ENCODE measurements at places on chromosomes 1 and 21.

- no peak for DNase-seq
Observed at GRCh38 chr1:12798911-12799310, 7.7 kb downstream of the PRAMEF1 start.

DNA sequence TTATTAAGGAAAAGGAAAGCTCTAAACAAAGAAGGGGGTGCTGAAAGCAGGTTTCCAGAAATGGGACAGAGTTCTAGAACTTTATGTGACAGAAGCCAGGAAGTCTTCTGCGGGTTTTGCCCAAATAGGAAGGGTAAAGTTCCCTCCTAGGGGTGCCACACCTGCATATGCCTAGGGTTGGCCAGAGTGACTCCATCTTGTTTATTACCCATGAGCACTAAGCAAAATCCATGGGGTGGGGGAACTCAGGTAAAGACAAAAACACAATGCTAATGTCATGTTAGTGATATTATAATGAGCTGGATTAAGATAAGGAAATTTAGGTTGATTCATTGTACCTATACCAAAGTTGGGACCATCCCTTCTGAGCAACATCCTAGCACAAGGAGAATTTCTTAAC, 1132.7 kb downstream of the KCNT2 start:
- DNase-seq: no peak

DNA sequence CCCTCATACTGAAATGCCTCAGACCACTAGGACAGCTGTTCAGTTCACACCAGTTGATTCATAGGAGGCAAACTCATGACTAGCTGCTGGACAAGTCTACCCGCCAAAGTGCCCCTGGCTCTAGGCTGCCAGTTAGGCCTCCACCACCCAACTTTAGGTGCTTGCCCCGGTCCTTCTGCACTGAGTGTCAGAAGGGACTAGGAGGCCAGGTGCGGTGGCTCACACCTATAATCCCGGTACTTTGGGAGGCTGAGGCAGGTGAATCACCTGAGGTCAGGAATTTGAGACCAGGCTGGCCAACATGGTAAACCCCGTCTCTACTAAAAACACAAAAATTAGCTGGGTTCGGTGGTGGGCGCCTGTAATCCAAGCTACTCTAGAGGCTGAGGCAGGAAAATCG, 18.9 kb downstream of the LY9 start:
- no peak for DNase-seq

GRCh38 chr1:103198076-103198475, 89.8 kb upstream of the COL11A1 start:
- DNase-seq: no peak

- no peak for DNase-seq
Observed at GRCh38 chr1:231057410-231057809, 17.4 kb upstream of the FAM89A start.

Measured in C1 segment of cervical spinal cord (tissue), 14 donors.